ENCODE measurements at places on chromosomes 12 and 14.

GRCh38 chr14:35355981-35356841, 48.3 kb downstream of the NFKBIA start:
- no peak for DNase-seq

DNA sequence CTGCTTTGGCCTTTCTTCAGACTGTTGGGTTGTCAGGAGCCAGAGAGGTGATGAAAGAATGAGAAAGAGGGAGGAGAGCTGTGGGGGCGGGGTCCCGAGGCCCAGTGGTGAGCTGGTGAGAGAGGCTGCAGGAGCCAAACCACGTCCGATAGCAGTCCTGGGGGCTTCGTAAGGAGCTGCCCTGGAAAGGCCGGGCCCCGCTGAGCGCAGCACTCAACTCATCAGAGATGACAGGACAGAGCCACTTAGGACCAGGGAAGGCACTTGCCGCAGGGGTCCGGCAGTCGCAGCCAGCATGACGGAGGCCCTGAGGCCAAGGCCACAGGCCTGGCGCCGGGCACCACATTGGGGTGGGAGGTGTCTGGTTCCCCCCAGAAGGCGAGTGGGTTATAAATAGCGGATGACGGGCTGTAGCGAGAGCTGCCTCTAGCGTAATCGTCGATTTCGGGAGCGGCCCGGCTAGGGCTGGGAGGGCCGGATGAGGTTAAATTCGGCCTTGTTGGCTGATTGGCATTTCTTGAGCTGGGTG, 179.0 kb downstream of the TSPAN9 start:
- no peak for DNase-seq

DNA sequence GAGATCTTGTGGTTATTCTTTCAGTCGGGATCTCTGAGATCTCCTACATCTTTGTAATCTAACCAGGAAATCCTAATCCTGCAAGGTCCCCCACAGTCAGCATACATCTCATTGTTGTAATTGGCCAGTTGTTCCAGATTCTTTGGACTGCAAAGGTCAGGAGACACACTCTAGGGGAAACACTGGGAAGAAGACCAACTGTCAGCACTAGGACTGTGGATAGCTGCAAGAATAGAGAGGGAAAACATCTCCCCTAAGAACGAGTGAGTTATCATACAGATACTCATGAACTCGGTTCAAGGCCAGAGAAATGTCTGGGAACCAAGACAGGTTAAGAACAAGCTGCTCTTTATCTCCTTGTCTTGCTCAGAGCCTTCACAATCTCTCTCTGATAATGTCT, 217.9 kb upstream of the TMPO start:
- no peak for DNase-seq

DNA sequence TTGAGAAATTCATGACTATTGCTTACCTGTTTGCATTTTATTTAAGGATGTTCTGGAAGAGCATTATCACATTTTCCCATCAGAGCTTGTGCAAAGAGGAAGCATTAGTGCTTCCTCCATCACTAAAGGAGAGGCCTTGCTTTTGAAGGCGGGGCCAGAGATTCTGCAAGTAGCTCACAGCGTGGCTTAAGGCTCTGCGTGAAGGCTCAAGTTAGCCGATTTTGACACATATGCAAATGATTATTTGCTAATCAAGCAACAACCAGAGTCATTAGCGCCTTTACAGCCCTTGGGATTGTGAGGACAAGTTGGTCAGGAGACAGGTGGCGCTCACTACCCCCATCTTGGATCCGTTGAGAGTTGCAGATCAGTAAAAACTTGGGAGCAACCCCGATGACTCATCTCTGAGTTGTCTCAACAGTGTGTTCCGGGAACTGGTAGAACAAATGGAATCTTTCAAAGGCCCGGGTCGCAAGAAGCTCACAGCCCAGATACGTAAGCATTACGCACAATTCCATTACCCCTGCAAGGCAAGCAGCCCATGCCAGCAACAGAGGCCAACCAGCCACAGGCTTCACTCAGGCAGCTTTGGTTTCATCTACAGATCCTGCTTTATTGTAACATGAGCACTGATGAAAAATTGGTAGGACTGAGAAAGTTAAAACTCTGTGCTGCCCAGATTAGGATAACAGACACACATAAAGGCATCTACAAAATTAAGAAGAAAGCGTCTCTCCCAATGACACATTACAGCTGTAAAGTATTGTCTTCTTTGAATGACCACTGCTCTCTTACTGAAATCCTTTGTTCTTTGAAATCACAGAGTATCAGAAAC, 34.9 kb upstream of the SPTSSA start:
- DNase-seq = no peak

- DNase-seq = no peak
Observed at GRCh38 chr14:78904094-78904493, 733.9 kb downstream of the NRXN3 start.

GRCh38 chr12:44206045-44206444, 370.2 kb downstream of the TMEM117 start:
- DNase-seq = no peak

- no peak for DNase-seq
Observed at GRCh38 chr12:124492879-124493808, 74.3 kb downstream of the NCOR2 start.

DNA sequence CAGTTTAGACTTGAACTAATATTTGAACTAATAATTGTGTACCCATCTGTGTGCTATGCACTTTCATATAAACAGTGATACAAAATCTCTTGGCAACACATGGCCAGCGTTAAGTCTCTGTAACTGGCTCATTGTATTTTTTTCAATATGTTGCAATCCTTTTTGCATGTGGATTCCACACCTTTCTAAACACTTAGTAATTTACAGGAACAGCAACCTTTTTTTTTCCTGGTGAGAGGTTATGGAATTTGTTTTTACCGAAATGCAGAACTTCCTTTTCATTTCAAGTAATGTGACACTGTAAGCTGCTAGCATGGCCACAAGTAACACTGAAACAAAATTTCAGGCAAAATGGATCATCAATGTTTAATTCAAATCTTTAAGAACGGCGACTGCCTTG, 45.4 kb upstream of the EPS8 start:
- DNase-seq = no peak

DNA sequence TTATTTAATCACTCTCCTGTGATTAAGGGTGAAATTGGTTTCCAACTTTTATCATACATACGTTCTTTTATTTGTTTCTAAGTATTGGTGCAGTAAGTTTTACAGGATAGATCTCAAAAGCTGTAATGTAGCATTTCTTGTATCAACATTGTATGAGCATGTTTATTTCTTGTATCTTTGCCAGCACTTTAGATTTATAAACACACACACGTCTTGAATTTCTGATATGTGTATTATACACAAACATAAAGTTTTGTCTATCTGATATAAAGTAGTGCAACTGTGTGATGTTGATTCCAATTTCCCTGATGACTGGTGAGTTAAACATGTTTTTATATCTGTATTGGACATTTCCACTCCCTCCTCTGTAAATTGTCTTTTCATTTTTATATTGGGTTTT, 134.7 kb downstream of the NOVA1 start:
- no peak for DNase-seq

- no peak for DNase-seq
Observed at GRCh38 chr14:76551906-76552305, 176.0 kb downstream of the ESRRB start.

DNA sequence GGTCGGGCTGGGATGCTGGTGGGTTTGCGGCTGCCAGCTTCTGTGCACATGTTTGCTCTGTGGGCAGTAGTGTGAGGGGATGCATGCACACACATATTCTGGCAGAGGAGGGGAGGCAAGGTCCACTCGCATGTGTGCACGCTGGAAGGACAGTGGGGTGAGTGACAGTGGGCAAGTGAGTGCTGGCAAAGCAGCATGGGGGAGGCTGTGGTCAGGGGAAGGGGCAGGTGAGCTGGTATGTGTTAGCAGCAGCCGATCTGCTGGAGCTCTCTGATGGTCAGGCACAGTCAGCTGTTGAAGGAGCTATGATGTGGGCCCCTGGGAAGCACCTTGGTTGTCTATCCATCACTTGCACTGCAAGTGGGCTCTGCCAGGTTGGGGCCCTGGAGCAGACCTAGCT, 170.3 kb downstream of the NTS start:
- no peak for DNase-seq

DNA sequence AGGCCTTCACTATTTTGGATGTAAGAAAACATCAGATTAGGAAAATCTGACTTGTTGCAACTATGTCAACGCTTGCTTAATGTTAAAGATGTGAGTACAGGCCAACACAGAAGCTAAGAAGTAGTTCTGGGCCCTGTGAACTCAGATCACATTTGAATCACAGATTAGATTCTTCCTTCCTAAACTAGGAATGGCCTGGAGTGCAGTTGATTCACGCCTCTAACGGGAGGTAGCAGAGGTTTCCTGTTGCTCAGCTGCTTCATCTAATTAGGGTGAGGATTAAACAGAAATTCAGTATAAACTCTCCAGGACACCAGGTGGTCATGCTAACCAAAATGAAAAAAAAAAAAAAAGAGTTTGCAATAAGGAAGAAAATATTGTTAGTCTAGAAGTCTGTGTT, 314.3 kb downstream of the TRHDE start:
- no peak for DNase-seq

DNA sequence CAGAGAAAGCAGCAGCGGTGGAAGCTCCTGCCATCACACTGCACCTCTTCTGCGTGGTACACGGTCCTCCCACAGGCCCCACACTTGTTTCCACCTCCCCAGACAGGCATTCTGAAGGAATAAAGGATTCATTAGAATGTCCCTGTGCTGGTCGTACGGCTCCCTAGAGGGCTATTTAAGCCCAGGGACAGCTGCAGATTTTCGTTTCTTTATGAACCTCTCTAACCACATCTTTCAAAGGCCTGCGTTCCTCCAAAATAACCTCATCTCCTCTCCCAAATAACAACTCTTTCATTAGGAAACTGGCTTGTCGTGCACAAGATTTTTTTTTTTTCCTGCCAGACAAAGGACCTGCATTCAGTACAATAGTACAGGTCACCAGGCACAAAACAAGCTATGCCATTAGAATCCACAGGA, 12.7 kb downstream of the CSRP2 start:
- DNase-seq = no peak

- DNase-seq = no peak
Observed at GRCh38 chr12:109946913-109947312, 46.8 kb downstream of the TCHP start.

- DNase-seq = no peak
Observed at GRCh38 chr14:96663491-96664067, 133.6 kb upstream of the VRK1 start.

DNA sequence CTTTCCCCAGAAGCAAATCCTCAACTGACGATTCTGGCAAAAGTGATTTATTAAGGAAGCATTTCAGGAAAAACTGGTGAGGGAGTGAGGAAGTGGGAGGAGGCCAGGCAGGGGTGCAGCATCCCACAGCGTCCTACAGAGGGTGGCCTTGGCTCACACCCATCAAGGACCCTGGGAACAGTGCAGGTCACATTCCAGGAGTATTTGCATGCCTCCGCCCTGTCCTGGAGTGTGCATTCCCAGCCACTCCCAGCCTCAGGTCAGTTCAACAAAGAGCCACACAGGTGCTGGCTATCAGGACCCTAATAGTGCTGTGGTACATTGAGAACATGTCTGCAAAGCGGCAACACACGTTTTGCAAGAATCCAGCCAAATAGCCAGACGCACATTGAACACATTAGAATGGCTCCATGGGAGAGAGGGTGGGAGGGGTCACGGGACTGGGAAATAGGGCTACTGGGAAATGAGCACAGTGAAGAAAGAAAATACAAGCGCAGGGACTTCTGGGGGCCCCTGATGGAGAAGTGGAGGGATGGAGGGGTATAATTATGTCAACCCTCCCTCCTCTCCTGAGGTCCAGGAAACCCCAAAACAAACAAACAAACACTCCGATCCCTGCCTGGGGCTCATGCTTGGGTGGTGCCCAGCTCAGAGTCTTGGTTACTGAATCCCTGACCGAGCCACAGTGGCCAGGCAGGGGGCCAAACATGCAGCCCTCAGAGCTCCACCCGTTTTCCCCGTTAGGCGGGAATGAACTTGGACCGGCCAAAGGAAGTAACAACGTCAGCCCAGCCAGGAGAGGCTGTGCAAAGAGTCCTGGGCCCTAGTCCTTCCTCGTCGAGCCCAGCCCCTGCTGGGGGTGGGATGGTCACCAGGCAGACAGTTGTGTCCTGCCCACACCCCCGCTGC, 36.5 kb downstream of the CMKLR1 start:
- no peak for DNase-seq

- no peak for DNase-seq
Observed at GRCh38 chr14:89915114-89915878, 39.2 kb downstream of the EFCAB11 start.

- no peak for DNase-seq
Observed at GRCh38 chr12:81314903-81315531, 237.1 kb downstream of the ACSS3 start.

DNA sequence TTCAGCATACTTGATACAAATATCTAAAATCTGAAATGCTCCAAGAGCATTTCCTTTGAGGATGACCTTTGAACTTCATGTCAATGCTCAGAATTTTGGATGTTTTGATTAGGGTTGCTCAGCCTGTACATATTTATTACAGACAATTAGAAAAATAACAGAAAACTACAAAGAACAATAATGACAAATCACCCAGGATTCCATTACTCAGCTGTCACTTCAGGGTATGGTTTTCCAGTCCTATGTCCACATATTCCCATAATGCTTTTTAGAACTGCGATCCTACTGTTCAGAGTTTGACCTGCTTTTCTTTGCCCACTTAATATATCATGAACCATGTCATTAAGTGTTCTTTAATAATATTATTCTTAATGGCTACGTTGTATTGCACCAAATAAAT, 11.4 kb downstream of the DLGAP5 start:
- no peak for DNase-seq

GRCh38 chr12:91606662-91607377, 424.2 kb upstream of the DCN start:
- no peak for DNase-seq

GRCh38 chr14:72924337-72924736, 1.9 kb upstream of the DCAF4 start:
- DNase-seq = no peak

GRCh38 chr14:93110856-93111419, 4.8 kb downstream of the ITPK1 start:
- DNase-seq = no peak

GRCh38 chr14:68771631-68772030, 21.2 kb downstream of the ZFP36L1 start:
- no peak for DNase-seq

DNA sequence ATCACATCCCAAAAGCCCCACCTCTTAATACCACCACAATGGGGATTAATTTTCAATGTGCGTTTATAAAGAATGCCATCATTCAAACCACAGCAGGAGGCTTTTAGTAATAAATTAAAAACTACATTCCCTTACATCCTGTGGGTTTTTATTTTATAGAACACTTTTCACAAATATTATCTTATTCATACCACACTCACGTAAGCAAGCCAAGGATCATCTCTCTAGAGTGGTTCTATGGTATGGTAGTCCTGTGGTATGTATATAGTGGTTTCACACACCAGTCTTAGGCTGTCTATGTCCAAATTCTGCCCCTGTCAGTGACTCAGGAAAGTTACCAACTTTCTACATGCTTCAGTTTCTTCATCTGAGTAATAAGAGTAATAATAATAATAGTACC, 100.2 kb downstream of the GALC start:
- DNase-seq = no peak

DNA sequence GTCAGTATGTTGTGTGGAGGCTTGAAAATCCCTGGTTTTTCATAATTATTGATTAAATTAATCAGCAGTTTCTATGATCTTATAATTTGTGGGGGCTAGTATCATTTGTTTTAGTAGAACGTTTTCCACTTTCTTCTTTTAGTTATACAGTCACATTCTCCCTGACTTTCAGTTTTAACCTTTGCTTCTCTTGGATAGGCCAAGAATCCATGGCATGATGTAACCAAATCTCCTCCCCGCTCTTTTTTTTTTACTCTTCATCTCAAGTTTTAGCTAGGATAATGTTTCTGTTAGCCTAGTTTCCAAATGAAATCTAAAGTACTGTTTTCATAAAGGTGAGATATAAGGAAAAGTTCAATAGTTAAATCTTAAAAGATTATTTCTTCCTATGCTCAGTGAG, 106.5 kb downstream of the TMEM117 start:
- DNase-seq = no peak
